ENCODE measurements at places on chromosomes 5 and 9.

GRCh38 chr5:162603443-162604070 lies 536.0 kb downstream of the GABRG2 start:
- no peak for DNase-seq

DNA sequence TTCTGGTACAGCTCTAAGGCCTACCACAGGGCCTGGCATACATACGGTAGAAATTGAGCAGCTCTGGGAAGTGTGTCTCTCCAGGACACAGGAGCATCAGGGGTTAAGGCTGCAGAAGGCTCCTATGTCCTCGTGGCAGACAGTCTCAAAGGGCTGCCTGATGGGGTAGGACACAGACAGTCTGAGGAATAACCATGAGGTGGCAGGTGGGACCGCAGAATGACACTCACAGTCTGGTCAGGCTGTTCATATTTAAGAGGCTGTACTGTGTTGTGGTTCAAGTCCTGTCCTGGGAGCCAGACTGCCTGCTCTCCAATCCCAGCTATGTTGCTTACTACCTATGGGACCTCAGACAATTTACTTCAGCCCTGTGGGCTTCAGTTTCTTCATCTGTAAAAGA lies 217.1 kb downstream of the TRIM32 start:
- DNase-seq = no peak

- no peak for DNase-seq
Measured at GRCh38 chr5:74693191-74693590, 8.2 kb downstream of the HEXB start.

GRCh38 chr5:161064781-161065180 lies 212.8 kb upstream of the ATP10B start:
- no peak for DNase-seq

DNA sequence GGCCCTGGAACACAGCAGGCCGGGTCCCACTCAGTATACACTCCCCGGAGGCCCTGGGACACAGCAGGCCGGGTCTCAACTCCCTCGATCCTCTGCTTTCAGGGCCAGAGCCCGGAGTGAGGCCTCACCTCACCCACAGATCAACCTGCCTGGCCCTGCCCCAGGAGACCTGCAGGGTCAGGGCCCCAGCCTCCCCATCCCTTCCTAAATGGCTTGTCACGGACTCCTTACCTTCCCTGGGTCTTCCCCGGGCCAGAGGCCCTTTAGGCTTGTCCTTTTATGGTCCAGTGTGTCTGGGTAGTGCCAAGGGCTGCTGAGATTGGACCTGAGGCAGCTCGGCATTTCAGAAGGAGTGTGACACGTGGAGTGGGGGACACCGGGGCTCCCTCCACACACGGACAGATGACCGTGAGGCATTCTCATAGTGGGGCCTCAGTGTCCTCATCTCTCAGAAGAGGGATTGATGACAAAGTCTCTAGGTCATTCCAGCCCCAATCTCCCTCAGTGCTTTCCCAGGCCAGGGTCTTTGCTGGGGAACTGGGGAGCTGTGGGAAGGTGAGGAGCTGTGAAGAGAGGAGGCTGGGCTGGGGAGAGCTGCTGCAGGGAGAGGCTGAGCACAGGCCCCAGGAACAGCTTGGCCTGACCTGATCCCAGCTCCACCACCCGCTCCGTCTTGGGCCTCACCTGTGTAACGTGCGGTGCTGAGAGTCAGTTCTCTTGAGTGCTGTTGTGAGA lies 18.0 kb upstream of the PLEKHG4B start:
- no peak for DNase-seq

Measured in H4 (cell line).